Iris pigment epithelial cell (primary cell): ENCODE measurements at places on chromosomes 3 and 15.

DNA sequence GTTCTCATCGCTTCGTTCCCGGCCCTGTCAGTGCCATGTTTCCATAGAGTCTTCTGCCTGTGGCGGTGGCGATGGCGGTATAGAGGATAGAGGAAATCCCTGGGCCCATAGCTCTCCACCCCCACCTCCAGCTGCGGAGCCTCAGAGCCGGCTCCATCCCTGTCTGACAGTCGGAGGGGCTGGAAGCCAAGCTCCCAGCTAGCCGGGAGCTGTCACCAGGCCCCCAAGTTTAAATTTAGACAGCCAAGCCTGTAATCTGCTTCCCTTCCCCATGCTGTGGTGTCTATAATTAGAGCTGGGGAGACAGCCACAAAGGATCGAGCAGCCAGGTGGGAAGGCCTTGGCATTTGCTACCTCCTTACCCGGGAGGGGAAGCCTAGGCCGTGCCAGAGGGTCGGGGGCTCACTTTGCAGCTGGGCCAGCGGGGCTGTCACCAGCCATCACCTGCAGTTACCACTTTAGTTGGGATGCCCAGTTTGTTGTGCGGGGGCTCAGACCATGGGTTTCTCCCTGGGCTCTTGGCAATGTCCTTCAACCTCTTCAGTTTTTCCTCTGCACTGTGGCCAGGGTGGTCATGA lies 56.3 kb upstream of the SEC13 start:
- no peak for DNase-seq

- no peak for DNase-seq
Measured at GRCh38 chr15:101309436-101310160, 14.6 kb upstream of the SNRPA1 start.

DNA sequence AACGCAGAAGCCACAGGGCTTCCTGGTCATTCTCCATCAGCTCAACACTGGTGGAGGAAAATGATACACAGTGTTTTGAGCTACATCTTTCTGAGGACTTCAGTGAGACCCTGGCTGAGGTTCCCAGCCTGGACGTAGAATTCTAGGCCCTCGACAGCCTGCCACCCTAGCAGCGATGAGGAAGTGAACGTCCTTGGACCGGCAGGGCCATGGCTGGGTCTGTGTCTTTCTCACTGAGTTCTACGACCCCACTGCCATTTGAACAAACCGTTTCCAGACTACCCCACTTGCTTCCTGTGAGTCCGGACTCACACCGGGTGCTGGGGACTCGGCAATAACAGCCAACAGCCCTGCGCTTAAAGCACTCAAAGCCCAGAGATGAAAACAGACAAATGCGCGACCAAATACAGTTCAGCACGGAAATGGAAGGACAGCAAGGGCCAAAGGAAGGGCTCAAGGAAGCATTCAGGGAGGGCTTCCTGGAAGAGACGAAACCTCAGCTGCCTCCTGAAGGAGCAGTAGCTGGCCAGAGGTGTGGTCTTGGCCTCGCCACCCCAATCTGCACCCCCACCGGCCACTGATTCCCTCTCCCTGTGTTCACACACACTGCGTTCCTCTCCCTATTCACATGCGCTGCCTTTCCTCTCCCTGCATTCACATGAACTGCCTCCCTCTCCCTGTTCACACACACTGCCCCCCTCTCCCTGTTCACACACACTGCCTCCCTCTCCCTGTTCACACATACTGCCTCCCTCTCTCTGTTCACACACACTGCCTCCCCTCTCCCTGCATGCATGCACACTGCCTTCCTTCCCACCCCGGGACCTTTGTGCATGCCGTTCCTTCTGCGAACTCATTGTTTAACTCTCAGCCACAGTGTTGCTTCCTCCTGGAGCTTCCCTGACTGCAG lies 136.3 kb upstream of the PRR20G start:
- DNase-seq = no peak

- DNase-seq = peak; percentile 58
Measured at GRCh38 chr15:49155834-49156627, 632 bp upstream of the COPS2 start.

- DNase-seq = no peak
Measured at GRCh38 chr15:67862750-67863441, 23.1 kb upstream of the RNU6-1 start.

DNA sequence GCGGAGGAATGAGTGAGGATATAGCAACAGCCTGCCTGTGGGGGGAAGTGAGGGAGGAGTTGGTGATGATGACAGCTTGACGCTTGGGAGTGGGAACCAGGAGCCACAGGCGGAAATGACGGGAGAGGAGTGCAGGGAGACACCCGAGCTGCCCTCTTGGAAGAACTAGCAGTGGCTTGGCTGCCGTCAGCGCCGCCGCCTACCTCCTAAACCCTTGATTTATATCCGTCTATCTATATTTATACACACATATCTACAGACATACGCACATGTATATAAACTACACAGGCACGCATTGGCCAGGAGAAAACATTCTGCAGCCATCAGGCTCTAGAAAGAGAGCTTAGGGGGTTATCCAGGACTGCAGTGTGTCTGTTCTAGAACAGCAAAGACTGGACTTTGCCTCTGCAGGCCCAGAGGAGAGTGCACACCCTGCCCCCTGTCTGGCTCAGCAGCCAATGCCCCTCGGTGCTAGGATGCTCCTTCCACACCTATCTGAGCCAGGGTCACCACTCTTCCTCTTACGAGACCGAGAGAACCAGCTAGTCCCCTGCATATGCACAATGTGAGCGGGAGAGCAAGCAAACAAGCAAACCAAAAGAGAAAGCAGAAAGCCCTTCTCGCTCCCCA lies 45.3 kb upstream of the MAGEF1 start:
- peak; percentile 93 for DNase-seq

DNA sequence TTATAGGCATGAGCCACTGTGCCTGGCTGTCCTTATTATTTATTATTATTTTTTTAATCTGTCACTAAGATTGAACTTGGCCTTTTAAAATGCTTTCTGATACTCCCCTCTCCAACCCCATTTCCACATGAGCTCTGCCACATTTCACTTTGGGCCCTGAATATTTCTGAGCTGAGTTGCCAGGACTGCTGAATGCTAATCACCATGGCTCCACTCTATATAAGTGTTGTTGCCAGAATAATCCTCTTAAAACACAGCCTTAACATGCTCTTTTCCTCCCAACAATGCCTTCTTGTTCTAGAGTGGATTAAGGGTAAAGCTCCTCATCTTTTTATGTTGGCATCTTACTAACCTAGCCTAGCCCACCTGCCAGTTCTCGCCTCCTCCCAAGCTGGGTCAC lies 124.4 kb downstream of the PDZRN3 start:
- DNase-seq = no peak

GRCh38 chr3:30941342-30941741 lies 46.9 kb upstream of the GADL1 start:
- no peak for DNase-seq

- DNase-seq = peak; percentile 99
Measured at GRCh38 chr15:90165659-90166489, 35.3 kb upstream of the SEMA4B start.

DNA sequence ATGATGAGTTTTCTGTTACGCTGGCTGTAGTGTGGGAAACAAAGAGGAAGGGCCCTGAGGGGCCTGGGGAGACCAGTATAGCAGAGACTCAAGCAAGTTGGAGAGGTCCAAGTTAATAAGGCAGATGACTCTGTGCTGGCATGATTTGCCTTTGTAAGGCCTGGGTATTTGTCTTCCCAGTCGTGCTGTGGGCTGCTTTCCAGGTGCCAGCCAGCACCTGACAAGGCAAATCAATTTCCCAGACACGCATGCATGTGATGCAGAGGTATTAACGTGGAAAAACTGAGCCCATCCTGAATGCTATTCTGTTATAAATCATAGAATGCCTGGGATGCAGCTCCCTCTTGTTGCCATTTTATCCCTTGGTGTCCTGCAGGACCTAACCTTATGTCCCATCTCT lies 175.6 kb downstream of the MFSD1 start:
- DNase-seq = no peak

DNA sequence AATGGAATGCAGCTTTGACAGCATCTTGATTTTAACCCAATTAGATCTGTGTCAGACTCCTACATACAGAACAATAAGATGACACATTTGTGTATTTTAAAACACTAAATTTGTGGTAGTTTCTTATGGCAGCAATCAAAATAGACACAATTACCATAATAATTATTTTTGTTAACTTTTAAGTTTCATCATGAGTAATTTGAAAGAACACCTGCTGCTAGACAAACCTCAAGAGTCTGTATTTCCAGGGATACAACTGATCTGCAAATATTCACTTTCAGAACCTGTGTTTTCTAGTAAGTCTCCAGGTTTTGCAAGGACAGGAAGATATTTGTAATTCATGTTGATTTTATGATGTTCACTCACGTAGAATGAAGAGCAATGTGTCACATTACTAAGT lies 736.8 kb downstream of the DIPK2A start:
- DNase-seq = no peak

DNA sequence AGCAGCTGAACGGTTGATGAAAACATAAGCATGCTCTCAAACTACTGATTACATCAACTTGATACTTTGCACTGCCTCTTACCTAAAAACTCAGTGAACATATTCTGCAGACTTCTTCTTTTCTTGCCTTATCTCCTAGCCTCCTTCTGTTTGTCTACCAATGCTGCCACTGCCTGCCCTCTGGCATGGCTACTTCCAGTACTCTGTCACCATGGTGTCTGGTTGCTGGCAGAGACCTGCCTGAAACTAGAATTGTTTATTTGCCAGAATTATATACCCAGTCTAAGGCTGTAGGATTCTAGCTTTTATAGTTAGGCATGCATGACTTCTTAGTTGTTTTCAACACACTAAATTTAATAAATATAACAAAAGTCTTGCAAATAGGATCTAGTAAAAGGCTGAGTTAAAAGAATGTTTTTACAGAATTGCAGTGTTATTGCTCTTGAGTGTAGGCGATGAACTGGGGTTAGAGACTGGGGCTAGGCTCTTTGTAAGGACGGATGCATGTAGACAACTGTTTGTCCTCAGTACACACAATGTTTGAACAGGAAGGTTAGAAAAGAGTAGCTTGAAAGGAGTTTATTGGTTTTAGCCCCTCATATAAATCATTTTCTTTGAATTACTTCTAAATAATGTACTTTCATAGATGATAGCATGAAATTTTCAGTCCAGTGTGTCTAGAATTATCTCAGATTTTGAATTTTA lies 116.3 kb downstream of the KCNAB1 start:
- no peak for DNase-seq

DNA sequence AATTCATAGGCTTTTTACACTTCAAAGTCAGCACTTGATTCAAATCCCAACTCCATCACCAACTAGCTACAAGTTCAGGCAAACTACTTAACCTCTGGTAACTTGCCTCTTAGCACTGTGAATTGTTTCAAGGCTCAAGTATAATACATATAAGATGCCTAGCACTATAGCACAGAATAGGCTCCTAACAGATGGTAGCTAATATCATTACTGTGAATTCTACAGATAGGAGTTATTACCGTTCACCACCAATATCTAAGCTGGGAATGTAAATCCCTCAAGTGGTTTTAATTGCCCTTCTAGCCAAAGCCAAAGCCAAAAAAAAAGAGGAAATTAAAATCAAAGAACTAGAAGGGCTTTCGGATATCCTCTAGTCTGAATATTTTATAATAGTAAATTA lies 15.4 kb downstream of the DLG1 start:
- no peak for DNase-seq

- no peak for DNase-seq
Measured at GRCh38 chr3:128319741-128320141, 146.9 kb downstream of the DNAJB8 start.

- peak; percentile 94 for DNase-seq
Measured at GRCh38 chr3:172562871-172563865, 39.9 kb upstream of the TNFSF10 start.

DNA sequence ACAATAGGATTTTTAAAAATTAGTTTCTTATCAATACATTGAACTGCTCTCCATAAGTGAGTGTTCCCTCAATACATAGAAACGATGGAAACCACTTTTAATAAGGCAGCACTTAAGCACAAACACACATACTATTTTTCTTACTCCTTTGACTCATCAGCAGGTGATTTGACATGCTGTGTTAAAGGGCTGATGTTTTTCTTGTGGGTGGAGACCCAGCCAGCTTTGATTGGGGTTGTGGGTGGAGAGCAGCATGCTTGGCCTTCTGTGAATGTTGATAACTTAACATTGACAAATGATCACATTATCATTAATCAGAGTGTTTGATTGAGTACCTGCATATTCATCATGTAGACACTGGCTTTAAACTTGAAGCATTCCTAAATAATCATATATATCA lies 223.0 kb upstream of the DPH6 start:
- no peak for DNase-seq

DNA sequence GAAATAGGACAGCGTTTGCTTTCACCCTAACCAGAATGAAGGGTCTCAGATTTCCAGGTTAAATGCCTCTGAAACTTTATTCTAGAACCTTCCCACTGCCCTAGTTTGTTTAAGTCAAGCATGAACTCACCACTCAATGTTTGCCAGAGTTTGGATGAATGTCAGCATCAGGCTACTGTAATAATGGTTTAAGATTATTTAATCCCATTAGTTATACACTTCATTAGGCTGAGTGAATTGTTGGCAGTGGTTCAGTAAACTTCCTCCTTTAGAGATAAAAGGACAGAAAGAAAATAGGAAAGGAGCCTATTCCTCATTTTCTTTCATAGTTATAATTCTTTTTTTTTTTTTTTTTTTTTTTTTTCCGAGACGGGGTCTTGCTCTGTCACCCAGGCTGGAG lies 401.9 kb upstream of the TPRG1 start:
- DNase-seq = no peak

- DNase-seq = no peak
Measured at GRCh38 chr3:143331350-143331749, 211.8 kb downstream of the CHST2 start.

DNA sequence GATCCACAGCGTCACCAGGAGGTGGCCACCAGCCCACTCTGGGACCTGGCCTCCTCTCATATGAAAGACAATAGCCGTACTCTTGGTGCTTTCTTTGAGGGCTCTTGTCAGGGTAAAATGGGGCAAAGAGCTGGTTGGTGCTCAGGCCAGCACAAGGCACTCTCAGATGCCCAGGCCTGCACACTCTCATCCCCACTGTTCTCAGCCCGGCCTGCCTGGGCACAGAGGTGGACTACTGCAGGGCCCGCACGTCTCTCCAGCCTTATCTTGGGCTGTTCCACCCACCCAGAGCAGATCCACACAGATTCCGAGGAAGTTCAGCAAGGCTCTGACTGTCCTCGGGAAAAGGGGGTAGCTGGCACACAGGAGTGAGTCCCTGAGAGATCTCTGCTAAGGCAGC lies 122.8 kb upstream of the PRR20G start:
- no peak for DNase-seq

GRCh38 chr15:29089731-29090616 lies 179.6 kb downstream of the NSMCE3 start:
- DNase-seq = peak; percentile 41

DNA sequence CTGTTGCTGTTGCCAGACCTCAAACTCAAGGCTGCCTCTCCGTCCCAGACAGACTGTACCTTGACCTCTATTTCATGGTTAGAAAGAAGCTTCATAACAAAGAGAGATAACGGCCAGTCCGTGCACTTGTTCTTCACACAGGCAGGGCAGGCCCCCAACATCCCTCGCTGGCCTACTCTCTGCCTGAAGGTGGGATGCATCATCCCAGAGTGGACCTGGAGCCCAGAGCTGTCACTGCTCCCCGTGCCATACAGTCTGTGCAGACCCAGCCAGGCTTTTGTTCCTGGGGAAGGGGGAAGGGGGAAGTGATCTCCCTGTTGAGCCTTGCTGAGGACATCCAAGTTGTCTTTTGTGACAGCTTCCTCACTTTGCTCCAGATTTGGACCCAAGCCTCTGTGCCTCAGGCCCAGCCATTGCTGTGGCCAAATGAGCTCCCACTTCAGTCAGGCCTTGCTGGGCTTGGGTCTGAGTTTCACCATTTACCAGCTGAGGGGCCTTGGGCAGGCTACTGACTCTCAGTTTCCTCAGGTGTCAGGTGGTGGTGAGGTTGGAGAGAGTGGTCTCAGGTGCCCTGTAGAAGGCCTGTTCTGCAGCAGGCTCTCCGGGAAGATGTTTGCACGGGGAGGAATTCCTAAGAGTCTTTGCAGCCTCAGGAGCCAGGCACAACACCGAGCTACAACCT lies 141.6 kb downstream of the DNAJB8 start:
- DNase-seq = no peak
